Muscle of back (tissue), 13 donors: ENCODE measurements at places on chromosomes 5 and 9.

GRCh38 chr9:116365056-116365471 lies 211.5 kb downstream of the PAPPA start:
- peak; percentile 79 for DNase-seq

GRCh38 chr5:34957857-34958690 lies 28.7 kb downstream of the DNAJC21 start:
- DNase-seq = peak; percentile 6

- no peak for DNase-seq
Measured at GRCh38 chr5:156621719-156622118, 228.4 kb upstream of the PPP1R2B start.

DNA sequence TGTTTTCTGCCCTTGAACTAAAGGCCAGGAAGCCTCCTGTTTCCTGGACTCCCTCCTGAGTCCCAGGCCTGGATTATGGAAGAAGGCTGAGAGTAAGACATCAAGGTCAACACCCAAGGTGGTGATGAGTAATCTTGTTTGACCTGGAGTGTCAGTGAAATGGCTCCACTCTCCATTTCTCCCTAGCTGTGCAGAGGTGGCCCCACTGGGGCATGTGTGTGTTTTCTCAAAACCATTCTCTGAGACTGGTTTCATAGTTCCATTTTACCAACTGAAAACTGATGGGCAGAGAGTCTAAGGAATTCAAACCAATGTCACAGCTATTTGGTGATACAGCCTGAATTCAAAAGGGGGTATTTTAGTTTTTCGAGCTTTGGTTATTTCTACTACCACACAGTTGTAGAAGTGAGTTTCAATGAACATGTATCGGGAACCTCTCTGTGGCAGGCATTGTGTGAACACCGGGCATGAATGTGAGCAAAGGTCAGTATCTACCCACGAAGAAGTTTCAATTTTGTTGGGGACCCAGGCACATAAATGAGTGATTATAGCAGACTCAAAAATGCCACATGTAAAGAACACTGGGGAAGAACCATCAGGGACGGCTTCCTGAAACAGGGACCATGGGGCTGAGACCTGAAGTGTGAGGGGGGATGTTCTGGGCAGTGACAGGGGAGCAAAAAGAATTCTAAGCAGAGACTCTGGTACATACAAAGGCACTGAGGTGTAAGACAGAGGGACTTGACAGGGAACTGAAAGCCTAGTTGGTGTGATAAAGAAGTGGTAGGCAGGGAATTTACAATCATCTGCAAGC lies 269.6 kb upstream of the KLF4 start:
- DNase-seq = no peak

DNA sequence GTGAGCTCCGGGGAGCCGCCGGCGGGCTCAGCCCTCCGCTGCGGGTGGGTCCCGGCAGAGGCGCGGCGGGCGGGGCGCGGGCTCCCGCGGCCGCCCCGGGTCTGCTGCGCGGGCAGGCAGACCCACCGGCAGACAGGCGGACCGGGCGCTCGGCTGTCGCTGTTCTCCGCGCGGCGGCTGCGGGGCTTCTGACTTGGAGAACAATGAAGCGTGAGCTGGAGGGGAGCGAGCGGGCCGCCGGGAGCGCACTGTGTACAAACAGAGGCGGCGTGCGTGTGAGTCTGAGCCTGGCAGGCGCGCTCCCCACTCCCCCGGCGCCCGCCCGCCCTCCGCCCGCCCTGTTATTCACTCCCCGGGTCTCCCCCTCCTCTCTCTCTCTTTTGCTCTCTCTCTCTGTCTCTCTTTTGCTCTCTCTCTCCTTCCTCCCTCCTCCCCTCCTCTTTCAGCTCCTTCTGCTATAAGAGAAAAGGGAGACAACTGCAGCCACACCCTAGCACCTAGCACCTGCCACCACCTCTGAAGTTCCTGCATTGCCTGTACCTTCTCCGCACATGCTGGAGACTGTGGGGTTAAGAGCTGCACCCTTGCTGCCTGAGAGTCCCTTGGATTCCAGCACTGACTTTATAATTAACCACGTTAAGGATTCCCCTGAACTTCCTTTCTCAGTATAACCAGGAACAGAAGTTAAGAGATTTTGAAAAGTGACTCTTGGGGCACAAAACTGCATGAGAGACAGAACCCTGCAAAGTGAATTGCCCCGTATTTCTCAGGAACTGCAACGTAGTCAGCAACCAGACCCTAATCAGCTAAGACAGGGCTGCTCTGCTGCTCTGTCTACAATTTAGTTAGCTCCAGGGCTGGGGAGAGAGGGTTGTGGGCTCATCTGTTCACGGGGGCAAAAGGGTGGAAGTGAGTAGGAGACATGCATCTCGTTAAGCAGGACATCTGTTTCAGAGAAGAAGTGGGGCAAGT lies at the start of gene EDIL3:
EDIL3 (minus strand) TSS at position 277 of the 972 bp plus-strand sequence. CDS start 506 bp downstream, outside the sequence.
- DNase-seq = peak; percentile 57

GRCh38 chr5:66615136-66615535 lies 18.9 kb downstream of the MAST4 start:
- no peak for DNase-seq

- peak; percentile 48 for DNase-seq
Measured at GRCh38 chr5:126335886-126336285, 87.3 kb upstream of the GRAMD2B start.

DNA sequence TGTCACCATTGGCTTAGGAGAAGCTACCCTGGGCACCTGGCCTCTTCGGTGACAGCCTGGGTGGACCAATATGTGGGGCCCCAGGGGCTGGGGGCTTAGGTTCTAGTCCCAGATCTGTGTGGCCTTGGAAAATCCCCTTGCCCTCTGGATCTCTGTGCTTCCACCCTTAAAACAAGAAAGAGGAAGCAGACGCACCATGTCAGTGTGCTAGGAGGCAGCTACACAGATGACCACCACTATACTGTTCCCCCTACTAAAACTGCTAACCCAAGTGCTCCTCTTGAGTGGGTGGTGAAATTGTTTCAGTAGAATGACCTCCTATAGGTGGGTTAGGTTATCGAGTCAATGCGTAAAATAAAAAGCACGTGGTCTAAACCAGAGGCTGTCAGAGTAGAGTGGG lies 31.0 kb downstream of the AFAP1L1 start:
- no peak for DNase-seq

DNA sequence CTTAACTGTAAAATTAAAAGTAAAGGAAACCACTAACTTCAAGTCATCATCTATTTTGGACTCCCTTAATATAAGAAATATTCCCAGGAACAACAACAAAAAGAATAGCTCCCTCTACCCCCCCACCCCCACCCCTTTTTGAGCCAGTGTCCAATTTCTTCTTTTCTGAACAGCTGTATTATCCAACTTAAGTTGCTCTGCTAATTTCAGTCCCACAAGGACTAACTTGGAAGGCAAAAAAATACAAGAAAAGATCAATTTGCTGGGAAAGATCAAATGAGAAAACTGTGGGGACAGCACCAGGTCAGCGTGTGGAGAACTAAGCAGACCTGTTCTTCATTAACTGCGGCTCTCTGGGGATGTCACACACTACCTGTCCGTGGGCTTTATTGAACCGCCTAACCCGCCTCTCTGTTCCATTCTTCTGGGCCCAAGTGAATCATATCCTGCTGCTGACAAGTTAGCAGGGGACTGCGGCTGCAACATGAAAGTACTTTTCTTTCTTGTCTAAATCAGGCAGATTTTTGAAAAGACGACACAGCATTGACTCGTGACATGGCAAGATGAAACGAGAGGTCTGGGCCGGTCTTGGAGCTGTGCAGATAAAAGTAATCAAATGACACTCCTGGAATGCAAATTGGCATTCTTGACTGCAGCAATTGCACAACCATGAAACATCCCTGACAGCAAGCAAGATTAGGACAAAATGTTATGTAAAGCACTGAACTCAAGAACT lies 2.7 kb downstream of the BNC2 start:
- peak; percentile 82 for DNase-seq

- DNase-seq = peak; percentile 47
Measured at GRCh38 chr9:131886826-131887225, 146.9 kb upstream of the RAPGEF1 start.

DNA sequence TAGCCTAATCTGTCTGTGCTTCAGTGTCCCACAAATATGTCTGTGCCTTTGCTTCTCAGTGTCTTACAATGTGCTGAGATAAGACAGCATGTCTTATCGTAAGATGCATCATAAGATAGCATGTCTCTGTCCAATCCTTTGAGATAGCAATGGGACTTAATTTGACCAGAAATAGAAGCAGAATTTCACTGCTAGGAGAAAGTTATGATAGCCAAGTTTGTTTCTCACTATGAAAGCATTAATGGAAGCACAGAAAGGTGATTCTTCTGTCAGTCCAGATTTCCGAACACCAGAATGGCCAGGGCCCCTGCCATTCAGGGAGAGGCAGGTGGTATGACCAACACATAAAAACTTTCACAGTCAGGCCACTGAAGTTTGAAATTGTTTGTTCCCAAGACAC lies 111.4 kb downstream of the TRIM32 start:
- DNase-seq = no peak

DNA sequence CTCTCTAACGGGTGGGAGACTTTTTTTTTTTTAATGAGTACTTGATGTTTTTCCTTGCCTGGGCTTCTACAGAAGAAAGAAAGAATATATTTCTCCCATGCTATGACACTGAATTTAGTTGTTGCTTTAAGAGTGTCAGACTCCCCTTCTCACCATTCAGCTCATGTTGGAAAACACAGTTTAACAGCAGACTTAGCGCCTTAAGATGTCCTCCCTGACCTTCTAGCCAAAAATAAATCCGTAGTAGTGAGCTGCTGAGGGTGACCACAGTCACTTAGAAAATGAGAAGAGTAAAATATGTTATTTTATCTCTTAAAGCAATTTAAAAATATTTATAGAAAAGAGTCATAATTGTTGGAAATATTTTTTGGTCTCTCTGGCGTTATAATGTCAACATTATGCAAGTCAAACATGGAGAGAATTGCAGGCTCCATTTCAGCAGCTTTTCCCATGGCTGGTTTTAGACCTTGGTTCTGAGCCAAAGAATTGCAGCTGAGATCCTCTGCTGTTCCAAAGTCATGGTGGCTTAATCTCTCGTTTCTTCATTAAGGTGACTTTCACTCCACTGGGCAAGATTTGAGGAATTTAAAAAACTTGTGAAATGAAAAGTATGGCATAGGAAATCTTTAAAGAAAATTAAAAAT lies 143.5 kb downstream of the GHR start:
- DNase-seq = peak; percentile 71

DNA sequence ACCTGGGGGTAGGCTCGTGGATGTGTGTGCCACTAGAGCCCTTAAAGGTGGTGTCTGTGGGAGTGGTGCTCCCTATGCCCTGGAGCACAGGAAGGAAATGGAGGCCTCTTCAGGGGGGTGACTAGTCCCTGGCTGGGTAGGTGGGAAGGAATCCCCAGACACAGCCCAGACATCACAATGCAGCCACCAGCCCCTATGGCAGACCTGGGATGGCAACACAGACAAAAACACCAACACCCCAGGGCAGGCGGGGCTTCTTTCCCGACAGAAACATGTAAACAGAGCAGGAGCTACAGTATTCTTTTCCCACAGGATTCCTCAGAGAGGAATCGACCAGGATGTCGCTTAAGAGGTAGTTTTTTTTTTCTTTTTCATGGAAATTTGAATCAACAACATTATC lies 10.4 kb upstream of the NR5A1 start:
- DNase-seq = no peak

- DNase-seq = no peak
Measured at GRCh38 chr5:172541773-172542136, 87.4 kb upstream of the SH3PXD2B start.

GRCh38 chr5:111781200-111781599 lies 24.2 kb upstream of the NREP start:
- peak; percentile 32 for DNase-seq

- no peak for DNase-seq
Measured at GRCh38 chr9:116377179-116377798, 223.7 kb downstream of the PAPPA start.

DNA sequence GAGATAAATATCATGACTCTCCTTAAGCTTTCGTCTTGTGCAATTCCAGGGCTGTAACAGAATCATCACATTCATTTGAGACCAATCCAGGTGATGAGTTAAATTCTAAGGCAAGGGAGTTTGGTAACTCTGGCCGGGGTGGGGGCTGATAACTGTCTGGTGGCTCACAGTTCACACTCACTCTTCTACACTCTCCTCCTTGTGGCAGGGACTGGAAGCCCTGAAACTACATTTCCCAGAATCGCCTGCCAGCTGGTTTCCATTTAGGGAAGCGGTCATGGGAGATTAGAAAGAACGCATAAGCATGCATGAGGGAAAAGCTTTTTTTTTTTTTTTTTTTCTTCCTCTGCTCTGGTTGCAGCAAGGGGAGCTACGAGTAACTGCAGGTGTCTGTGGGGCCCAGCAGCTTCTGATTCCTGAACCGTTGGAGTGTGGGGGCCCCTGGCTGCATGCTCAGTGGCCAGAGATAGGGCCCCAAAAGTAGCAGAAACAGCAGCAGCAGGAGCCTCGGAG lies 154.8 kb upstream of the TBC1D2 start:
- DNase-seq = peak; percentile 66

- DNase-seq = no peak
Measured at GRCh38 chr5:76831110-76831452, 12.3 kb downstream of the F2RL1 start.

GRCh38 chr5:36502608-36503007 lies 103.8 kb upstream of the SLC1A3 start:
- DNase-seq = peak; percentile 37

- DNase-seq = peak; percentile 70
Measured at GRCh38 chr5:92641031-92641962, 939.7 kb downstream of the NR2F1-AS1 start.

DNA sequence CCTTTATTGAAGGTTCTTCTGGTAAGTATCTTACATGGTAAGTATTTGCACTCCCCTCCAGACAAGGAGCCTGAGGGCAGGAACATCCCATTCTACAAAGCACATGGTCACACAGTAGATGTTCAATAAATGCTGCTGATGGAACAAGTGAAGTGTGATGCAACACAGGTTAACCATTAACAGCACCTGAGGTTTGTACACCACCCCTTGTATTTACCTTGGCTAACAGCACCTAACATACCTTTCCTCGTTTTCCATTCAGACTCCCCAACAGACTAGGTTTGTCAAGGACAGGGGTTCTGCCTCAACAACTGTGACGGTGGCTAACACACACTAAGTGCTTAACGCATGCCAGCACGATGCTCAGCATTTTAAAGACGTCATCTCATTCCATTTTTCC lies 213.6 kb downstream of the MAPKAP1 start:
- no peak for DNase-seq

GRCh38 chr9:71652480-71652879 lies 115.8 kb downstream of the CEMIP2 start:
- DNase-seq = no peak

GRCh38 chr9:112249277-112249676 lies 74.2 kb upstream of the SUSD1 start:
- no peak for DNase-seq

- no peak for DNase-seq
Measured at GRCh38 chr5:138472353-138472752, 7.1 kb downstream of the EGR1 start.
